ENCODE measurements at places on chromosomes 11 and 22. TPM values are rescaled to one million over a fixed set of nuclear protein-coding genes. Genes with fewer than 3 reads are reported as not detected.

YPEL1 gene
- 7.6 TPM for total RNA-seq

KRTAP5-2 gene
- total RNA-seq: not detected

CARD10 gene
- total RNA-seq: 14.9 TPM

MAP6 gene
- total RNA-seq: 10.8 TPM

SSTR3 gene
- not detected for total RNA-seq

SEC14L2 gene
- total RNA-seq: 7.8 TPM

PHF5A gene
- total RNA-seq: 31.1 TPM

- DNase-seq: no peak
Measured at GRCh38 chr22:31812977-31813605, 59.3 kb downstream of the DEPDC5 start.

- DNase-seq: no peak
Measured at GRCh38 chr11:92978271-92979111, 9.0 kb downstream of the MTNR1B start.

GRCh38 chr22:31891366-31892079 lies 52.8 kb upstream of the YWHAH start:
- DNase-seq: no peak

DNA sequence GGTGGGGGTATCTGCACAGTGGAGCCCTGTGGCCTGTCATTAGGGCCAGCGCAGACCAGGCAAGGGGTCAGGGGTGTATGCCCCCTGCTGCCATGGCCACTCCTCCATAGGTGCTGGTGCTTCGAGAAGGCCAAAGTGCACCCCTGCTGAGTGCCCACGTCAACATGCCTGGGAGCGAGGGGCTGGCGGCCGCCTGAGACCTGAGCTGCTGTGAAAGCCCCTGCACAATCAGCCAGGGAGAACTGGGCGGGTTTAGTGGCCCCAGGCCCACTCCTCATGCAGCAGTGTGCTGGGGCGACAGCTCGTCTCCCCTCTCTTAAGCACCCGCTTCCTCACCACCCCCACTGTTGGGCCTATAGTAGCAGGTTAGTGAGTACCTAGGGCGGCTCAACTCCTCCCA lies 14.0 kb downstream of the ZDHHC24 start:
- DNase-seq: no peak

GRCh38 chr11:86174101-86175046 lies 70.2 kb upstream of the EED start:
- no peak for DNase-seq

- no peak for DNase-seq
Measured at GRCh38 chr11:14346303-14346955, 12.6 kb downstream of the RRAS2 start.

DNA sequence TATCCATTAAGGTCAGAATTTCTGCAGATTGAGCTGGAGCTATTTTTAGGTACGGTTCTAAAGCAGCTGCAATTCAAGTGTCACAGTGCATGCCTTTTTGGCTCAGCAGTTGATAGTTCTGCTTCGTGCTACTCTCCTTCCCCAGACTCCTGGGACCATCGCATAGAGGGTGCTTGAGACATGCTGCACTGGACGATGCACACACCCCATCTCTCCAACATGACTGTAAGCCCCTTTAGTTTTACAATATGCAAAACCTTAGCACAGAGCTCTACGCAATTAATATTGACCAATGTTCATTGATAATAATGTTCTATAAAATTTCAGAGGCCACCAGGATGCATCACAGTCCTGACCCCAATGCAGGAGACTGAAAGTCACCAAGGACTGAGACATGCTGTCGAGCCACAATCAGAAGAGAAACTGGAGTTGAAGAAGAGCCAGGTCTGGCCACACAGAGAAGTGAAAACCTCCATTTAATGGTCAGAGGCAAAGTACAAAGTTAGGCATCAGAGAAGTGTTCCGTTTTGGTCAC lies 120.9 kb upstream of the ZC3H12C start:
- no peak for DNase-seq

GRCh38 chr22:50260801-50261614 lies 475 bp downstream of the MAPK12 start:
- DNase-seq: peak; percentile 68

DNA sequence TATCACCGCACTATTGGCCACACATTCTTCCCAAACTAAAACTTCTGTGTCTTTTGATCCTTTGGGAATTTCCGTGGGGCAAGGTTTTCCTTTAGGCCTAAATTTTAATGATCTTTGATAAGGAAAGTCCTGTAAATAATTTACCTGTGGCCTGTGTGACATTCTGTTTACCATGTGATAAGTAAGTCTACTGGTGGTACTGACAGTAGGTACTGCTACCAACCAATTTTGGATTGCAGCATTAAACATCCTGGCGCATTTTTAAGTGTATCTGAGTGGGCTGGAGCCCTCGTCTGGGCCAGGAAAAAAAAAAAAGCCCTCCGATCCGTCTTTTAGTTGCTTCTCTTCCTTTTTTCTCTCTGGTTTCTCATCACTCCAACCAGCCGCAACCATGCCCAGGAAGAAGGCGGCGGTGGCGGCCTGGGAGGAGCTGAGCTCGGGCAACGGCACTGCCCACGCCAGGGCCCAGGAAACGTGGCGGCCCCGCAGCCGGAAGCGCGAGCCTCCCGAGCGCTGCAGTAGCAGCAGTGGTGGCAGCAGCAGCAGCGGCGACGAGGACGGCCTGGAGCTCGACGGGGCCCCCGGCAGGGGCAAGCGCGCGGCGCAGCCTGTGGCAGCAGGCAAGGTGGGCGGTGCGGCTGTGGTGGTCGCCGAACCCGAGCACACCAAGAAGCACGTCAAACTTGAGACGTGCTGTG lies 33.6 kb downstream of the ASRGL1 start:
- DNase-seq: peak; percentile 65

DNA sequence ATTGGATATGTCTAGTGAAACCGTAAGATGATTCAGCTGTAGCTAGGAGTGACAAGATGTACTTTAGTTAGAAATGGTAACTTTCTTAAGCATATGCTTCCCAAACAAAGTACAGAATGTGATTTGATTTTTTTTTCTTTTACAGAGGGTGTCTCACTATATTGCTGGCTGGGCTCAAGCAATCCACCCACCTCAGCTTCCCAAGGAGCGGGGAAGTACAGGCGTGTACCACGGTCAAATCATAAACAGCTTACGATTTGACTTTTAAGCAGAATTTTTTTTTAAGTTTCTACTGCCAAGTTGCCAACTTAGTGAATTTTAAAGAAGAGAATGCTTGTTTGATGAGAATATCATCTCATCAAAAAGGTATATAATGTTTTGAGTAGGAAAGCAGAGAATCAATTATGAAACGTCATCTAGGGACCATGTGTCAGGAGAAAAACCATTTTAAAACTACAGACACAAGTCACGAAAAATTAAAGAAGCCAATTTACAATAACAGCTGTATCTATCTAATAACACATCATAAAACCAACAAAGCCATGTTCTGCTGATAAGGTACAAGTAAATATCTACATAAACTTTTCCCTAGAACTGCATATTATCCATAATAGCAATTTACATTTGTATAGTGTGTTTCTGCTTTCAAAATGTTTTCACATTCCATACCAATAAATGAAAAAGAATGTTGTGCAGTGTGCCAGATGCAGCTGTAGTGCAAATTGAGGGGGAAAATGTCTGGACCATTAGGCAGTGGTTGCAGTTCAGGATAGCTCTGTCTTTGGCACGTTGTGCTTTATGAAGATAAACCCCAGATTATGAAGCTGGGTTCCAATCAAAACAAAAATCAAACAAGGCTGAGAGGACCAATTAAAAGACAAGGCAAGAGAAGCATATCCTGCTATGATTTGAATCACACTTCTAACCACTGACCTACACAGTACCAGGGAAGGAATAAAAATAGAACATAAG lies 33.7 kb upstream of the USP47 start:
- no peak for DNase-seq

DNA sequence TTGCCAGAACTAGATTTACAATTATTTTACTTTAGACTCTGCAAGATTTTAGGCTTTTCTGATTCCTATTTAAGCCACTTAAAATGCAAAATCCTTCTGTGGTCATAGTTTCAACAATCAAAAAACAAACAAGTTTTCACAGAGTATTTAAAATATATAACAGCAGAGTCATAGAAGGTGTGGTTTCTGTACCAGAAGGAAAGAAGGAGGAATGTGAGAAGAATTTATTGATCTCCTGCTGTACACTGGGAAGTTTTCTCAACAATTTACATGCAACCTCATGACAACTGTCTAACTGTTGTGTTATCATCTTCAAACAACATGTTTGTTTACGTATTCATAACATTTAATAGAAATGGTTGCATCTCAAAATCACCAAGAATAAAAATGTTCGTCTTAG lies 102.3 kb upstream of the CEP126 start:
- DNase-seq: no peak

DNA sequence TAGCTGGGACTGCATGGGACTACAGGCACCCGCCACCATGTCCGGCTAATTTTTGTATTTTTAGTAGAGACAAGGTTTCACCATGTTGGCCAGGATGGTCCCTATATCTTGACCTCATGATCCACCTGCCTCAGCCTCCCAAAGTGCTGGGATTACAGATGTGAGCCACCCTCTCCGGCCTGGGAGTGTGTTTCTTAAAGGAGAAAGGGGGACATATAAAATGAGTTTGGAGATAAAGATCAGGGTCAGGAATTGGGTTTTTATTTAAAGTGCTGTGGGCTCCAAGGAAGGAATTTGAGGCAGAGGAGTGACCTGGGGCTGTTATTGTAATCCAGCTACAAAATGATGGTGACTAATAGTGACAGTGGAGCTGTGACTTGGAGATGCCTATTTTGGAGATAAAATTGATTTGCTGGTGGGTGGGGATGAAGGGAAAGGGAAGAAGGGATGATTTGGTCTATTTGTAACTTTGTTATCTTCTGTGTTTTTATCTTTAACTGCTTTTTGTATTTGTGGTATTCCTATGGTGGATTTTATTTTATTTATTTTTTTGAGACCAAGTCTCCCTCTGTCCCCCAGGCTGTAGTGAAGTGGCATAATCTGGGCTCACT lies 5.0 kb downstream of the CRKL start:
- DNase-seq: no peak

DNA sequence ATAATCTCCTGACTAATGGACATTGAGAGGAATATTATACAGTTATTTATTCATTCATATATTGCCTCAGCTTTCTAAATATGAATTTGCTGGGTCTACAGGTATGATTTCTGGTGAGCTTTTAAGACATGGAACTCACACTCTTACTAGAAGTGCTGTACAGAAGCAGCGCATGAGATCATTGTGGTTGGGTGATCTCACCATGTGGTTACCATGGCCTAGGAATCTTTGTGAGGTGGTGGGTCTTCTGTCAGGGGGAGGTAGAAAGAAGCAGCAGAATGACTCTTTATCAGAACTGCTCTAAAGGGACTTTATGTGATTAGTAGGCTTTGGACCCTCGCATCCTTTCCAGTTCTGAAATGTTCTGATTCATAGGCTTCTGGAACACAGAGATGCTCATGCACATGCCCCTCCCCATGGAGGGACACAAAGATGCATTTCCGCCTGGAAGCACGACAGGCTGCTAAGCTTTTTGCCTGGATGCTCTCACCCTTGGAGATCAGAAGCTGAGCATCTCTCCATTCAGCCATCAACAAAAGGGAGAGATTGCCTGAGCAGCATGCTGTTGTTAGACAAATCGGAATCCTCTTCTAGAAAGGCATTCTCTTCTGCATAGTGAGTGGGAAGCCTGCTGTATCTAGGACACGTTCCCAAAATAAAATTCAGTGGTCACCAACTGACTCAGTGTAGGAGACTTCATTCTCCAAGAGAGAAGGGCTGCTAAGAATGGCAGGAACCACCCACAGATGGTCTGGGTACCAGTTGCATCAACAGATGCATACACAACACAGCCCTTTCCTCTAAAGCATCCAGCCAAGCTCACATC lies 51.3 kb downstream of the KIRREL3 start:
- DNase-seq: no peak

- DNase-seq: no peak
Measured at GRCh38 chr22:48414651-48415050, 1413.0 kb downstream of the BRD1 start.

DNA sequence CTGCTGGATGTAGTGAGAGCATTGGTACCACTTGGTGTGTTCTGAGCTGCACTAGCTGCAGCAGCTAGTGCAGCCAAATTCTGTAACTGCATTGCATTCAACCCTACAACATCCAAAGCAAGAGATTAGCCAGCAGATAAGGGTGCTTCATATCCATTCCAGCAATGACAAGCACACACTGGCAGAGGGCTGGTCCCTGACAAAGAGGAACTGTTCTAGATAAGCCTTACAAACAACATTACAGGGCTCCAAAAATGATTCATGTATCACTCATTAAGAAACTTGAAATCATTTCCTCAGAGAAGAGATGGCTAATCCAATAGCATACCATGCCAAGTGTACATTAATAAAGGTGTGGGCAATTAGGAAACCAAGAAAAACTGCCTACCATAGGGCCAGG lies 28.4 kb upstream of the RAPSN start:
- DNase-seq: no peak

- no peak for DNase-seq
Measured at GRCh38 chr11:79082907-79083306, 357.9 kb downstream of the TENM4 start.

- no peak for DNase-seq
Measured at GRCh38 chr22:34001701-34002466, 81.6 kb upstream of the LARGE1 start.

DNA sequence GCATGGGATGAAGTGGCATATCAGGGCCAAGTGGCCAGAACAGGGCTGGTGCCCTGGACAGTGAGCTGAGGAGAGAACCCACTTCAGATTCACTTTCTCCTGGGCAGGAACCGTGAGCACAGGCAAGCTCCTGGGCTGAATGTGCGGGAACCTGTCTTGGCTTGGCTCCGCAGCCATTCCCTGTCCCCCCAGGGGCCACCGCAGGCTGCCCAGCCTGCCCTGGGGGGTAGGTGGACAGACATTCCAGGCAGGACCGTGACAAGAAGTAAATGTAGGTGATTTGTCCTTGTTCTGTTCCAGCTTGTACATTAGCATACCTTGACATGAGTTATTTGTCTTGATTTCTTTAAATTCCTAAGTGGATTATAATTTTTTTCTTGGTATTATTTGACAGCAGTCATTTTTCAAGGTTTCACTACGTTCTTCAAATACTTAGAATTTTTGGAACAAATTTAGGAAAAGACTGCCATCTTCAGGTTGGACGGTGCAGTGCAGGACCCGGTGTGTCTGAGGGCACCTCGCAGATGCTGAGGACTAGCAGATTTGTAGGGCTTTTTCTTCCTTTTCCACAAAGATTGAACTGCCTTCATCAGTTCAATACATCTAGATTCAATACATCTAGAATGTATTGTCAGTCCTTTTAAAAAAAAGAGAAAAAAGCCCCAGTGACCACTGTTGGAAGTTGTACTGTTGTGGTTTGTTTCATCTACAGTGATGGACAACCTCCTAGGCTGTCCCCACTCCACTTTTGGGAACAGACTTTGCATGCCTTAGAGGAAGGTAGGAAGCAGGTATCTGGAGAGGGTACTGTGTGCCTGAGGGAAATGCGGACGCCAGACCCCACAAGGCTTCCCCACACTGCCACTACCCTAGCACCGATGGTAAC lies 115.1 kb upstream of the RASSF10 start:
- DNase-seq: peak; percentile 60

GRCh38 chr11:69444381-69445130 lies 36.9 kb upstream of the LINC01488 start:
- peak; percentile 89 for DNase-seq

GRCh38 chr22:36976606-36977005 lies 42.6 kb downstream of the TST start:
- DNase-seq: no peak

Data from lower lobe of right lung (tissue), 2 donors.